ENCODE measurements at places on chromosomes 5 and 9. TPM values are rescaled to one million over a fixed set of nuclear protein-coding genes. Genes with fewer than 3 reads are reported as not detected.

The RASGRF2 gene
- 0.62 TPM for total RNA-seq

DNA sequence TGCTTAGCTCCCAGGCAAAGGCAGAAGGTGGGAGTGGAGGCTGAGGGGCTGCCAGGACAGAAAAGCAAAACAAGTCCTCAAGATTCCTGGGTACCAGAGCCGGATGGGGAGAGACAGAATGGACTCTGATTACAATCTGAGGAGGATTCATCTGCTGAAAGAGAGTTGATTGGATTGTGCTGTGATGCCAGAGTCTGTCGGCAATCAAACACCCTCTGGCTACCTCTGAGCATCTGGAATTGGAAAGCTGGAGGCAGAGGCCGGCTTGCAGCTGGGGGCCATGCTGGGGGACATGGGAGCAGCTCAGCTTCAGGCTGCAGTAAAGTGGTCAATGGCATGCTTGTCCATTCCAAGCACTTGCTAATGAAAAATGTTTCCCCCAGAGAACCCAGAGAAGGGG is 59.3 kb downstream of the ASTN2 start:
- no peak for DNase-seq
- no peak overlapping the region for H3K4me3 ChIP-seq
- no peaks in the 10 kb centered on the region for H3K36me3 ChIP-seq

DNA sequence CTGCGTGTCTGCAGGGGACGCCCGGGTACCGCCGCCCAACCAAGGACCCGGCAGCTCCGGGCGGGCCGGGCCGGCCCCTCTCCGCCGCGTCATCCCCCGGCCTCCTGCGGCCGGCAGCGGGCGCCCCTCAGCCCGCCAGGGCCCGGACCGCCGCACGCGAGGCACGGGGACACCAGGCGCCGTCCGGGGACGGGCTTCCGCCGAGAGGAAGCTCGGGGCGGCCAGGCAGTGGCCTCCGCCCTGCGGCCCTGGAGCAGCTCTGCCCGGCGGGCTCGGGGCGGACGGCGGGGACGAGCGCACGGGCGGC is 373 bp downstream of the FBXW5 start:
- peak; percentile 39 for DNase-seq
- peaks cover 2% of the 10 kb centered on the region for H3K4me1 ChIP-seq
- no peaks in the 10 kb centered on the region for H3K27me3 ChIP-seq
- no peaks in the 10 kb centered on the region for H3K36me3 ChIP-seq
- peak overlapping the region; percentile 72 for H3K4me3 ChIP-seq
- H3K27ac ChIP-seq, result no peak overlapping the region

DNA sequence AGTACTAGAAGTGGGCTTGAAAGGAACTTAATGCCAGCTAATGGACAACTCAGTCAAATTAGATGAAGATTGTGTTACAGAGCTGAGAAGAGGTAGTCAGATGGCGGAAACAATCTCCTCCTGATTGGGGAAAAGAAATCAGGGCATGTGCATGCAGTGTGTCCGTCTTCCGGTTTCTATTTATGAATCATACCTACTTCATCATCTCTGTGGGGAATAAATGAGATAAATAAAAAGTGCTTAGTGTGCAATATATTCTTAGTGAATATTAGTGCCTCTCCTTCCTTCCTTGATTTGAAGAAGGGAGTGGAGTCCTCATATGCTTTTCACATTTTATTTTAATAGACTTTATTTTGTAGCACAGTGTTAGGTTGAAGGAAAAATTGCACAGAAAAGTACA is 108.7 kb upstream of the NFIL3 start:
- H3K4me1 ChIP-seq, result peaks cover 18% of the 10 kb centered on the region
- no peak for DNase-seq
- no peak overlapping the region for H3K4me3 ChIP-seq

The PCDHGC3 gene
- total RNA-seq, result 25.8 TPM

Measured in progenitor cell of endocrine pancreas (in vitro differentiated cells).